ENCODE measurements at places on chromosomes 6 and 20.

DNA sequence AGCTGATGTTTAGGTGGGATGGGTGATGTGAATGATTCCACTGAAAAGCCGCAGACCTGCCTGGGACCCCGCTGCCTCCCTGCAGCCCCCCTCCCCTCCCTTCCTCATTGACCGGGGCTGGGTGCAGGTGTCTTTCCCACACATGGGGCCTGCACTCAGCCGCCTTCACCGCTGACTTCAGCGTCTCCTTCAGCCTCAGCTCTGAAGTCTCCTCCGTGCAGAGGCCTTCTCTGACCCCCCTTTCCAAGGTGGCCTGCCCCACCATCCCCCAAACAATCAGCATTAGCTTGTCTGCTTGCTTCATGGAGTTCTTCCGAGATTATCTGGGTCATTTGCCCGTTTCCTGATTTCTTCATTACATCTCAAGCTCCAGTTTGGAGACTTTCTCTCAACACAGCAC lies 140.7 kb downstream of the SMOC2 start:
- no peak for DNase-seq

DNA sequence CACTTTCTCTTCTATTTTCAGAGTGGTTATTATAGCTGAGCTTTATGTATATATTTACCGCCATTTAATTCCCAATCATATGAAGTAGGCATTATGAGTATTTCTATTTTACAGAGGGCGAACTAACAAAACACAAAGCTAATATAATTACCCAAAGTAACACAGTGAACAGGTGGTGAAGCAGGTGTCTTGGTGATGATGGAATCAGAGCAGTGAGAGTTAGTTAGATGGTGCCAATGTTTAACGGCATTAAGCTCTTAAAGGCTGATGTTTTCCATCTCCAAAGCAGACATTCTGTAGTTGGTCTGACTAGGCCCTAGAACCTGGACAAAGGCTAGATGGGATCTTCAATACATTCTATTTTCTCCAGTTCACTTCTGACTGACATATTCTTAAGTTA lies 551.1 kb upstream of the SYNCRIP start:
- DNase-seq: no peak

- no peak for DNase-seq
Observed at GRCh38 chr20:39541136-39541803, 579.1 kb downstream of the DHX35 start.

GRCh38 chr6:106084106-106084988 lies 1.8 kb upstream of the PRDM1 start:
- DNase-seq: no peak

- no peak for DNase-seq
Observed at GRCh38 chr6:33843131-33844121, 39.6 kb upstream of the MLN start.

- DNase-seq: no peak
Observed at GRCh38 chr20:8435285-8436035, 303.4 kb downstream of the PLCB1 start.

DNA sequence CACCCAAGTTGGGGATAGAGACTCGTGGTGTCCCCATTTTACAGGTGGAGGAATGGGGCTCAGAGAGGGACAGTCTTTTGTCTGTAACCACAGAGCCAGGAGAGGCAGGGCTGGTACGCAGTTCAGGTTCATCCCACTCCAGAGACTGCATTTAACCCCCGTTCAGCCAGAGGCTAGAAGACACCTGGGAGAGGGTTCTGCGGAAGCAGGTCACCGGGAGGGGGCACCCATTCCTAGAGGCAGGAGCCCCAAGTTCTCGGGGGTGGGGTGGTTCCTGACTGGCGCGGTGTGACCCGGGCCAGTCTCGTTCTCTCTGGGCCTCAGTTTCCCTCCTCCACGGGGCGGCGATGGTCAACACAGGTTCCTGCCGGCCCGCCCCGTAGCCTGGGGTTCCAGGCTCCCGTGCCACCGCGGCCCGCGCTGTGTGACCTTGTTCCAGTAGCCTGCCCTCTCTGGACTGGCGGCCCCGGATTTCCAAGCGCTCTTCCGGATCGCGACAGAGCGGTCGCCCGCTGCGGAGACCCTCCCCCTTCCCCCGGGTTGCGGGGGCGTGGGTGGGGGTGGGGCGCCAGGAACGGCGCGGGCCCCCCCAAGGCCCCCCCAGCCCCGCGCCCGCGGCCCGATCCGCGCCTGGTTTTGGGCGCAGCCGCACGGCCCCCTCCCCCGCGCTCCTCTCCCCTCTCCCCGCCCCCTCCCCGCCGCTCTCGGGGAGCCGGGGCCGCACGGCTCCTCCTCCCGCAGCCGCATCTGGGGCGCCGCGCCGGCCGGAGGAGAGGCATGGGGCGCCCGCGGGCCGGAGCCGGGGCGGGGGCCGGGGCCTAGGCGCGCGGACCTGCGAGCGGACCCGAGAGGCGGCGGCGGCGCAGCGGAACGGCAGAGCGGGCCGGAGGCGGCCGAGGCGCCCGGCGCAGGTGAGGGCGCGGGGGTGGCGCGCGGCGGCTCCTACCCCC lies at the start of gene DLGAP4:
Gene DLGAP4 (plus strand): TSS at position 738 of the 950 bp plus-strand sequence. CDS start 125,379 bp downstream, outside the sequence.
- no peak for DNase-seq

GRCh38 chr6:25454136-25454535 lies 175.0 kb downstream of the CARMIL1 start:
- DNase-seq: no peak

DNA sequence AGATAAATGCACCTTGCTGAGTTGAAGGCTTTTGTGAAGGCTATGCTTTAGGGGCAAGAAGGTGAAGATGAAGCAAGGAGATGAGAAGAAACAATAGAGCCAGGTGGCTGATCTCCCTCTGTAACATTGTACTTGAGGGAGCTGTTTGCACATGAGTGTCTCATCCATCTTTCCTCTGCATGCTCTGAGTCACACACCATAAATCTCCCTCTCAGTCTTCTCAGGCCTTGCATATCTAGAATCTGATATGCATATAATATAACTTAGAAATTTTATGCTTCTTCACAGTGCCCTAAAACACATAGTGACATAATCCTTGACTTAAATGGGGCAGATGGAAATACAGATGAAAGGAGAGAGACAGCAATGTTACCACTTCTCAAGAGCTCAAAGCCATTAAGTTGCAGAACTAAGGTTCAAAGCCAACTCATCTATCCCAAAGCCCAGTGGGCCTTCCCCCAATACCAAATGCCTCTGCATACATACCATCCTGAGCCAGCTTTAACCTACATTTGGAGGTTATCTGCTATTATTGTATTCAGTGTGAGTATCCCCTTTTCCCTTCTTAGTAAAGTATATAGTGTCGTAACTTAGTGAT lies 62.4 kb upstream of the STXBP5 start:
- DNase-seq: no peak

- no peak for DNase-seq
Observed at GRCh38 chr20:45419188-45420091, 3.5 kb downstream of the PIGT start.

DNA sequence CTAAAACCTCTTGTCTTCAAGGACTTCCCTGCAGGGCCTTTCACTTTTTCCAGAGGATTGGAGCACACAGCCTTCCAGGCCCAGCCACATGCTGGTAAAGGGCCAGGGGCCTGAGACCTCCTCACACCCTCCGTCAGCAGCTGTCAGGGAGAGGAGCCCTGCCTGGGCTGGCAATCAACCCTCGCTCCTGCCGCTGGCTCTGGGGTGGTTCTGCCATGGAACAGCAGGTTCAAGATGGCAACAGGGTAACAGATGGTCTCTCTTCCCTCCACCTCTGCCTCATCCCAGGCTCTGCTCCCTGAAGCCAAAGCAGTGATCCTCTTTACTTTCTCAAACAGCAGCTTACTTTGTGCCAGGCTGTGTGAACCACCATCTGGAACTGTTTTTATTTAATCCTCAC lies 23.8 kb downstream of the PCNA start:
- DNase-seq: no peak

GRCh38 chr6:152184917-152185574 lies 377.6 kb downstream of the ESR1 start:
- DNase-seq: no peak

DNA sequence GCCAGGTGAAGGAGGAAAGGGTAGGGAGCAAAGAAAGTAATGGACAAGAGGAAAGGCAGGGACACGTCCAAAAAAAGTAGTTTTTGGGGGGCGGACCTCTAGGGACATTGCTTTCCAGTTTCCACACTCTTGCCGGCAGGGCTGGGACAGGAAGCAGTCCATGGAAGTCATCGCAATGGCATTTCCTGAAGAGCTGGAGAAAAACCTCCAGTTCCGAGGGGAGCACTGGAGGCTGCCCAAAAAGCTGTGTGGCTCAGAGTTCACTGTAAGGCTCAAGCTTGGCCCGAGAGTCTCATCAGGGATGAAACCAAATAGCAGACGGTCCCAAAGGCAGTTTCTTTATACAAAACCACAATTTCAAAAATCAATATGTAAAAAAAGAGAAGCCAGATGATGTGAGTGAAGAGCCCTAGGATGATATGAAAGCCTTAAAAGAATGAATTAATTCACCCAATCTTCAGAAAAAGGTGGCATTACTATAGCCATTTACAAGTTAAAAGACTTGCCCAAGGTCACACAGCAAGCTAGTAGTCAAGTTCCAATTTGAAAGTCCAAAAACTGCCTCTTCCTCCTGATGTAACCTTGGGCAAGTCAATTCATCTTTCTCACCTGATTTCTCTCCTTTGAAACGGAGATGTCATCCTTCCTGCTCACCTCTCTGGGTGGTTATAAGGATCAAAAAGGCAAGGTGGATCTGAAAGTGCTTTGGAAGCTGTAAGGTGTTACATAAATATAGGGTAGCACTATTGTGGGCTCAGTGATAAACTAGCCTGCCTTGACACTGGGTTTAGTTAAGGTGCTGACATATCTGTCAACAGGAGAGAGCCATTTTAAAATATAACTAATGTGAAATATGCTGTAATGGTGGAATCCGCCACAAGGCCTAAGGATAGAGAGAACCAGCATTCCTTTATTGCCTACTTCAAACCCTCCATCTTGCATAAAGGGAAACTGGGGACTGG lies 9.1 kb downstream of the BCL2L1 start:
- no peak for DNase-seq

GRCh38 chr20:24669701-24670100 lies 200.3 kb downstream of the SYNDIG1 start:
- no peak for DNase-seq

DNA sequence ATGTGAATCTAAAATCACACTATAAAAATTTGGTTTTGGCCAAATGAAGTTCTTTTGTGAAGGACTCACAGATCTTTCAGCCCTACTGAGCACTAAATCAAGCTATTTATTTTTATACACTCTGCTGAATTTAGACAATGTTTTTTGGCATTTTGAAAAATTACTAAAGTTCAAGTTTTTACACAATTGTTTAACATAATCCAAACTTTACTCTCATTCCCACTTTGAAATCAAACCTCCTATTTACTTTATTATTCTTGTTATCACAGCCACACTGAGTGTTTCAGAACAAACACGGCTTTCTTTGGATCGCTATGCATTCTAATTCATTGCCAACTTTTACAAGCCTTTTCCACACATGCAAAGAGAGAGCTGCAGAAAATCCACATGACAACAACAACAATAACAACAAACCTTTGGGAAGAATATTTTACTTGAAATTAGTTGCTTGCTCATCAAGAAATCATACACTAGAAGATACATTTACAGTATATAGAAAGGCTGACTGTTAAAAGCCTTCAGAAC lies 49.1 kb upstream of the TMEM30A start:
- no peak for DNase-seq

- DNase-seq: no peak
Observed at GRCh38 chr6:17311595-17312311, 30.6 kb downstream of the RBM24 start.

GRCh38 chr6:97669191-97670031 lies 386.4 kb upstream of the MMS22L start:
- DNase-seq: peak; percentile 71

GRCh38 chr20:46772901-46773300 lies 63.5 kb downstream of the SLC2A10 start:
- no peak for DNase-seq

DNA sequence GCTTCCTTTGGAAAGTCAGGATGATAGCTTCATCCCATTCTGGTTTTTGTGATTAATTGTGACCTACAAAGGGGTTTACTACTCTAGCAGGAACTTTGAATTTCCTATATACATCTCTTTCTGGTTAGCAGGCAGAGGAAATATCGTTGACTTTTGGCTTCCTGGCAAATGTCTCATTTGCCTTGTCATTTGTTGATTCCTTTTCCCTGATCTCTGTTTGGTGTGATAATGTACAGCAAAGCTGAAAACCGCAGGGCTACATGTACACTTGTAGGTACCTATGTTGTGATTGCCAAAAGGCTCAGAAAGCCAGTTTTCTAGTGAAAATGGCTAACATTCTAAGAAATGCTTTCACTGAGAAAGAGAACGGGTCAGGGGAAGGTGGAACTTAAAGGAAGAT lies 44.3 kb downstream of the TOP1 start:
- DNase-seq: no peak

DNA sequence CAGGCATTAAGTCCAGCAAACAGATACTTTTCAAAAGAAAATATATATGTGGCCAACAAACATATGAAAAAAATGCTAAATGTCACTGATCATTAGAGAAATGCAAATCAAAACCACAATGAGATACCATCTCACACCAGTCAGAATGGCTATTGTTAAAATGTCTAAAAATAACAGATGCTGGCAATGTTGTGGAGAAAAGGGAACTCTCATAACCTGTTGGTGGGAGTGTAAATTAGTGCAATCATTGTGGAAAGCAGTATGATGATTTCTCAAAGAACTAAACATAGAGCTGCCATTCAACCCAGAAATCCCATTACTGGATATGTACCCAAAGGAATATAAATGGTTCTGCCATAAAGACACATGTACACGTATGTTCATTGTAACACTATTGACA lies 20.6 kb downstream of the KCNQ5 start:
- DNase-seq: no peak

DNA sequence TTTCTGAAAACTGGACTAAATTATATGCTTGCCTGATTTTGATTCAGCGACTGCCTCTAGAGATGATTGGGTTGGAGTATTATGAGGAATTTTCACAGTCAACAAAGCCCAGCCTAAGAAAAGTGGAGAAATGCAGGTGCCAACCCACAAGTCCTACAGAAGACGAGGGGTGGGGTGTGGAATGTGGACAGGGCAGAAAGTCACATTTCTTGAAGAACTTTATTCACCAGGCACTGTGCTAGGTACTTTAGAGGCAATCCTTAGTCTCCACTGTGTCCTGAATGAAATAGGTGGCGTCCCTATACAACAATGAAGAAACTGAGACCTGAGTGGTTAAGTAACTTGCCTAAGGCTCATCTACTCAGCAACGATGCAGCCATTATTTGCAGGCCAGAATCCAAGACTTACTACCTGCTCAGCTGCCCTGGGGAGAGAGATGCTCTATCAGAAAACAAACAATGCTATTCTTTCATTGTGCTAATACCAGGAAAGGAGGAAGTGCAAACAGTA lies 106.3 kb downstream of the RNF144B start:
- DNase-seq: no peak

All from nucleus accumbens (tissue), 56 donors.